ENCODE measurements at places on chromosomes 7 and 10.
A peak's percentile ranks its signal among the peaks of the same experiment; 100 is the strongest.

- no peak for DNase-seq
These were observed 125.2 kb upstream of the RET start for GRCh38 chr10:42951486-42952251.

- no peak for DNase-seq
These were observed 72.8 kb downstream of the CARD11 start for GRCh38 chr7:2970861-2971260.

DNA sequence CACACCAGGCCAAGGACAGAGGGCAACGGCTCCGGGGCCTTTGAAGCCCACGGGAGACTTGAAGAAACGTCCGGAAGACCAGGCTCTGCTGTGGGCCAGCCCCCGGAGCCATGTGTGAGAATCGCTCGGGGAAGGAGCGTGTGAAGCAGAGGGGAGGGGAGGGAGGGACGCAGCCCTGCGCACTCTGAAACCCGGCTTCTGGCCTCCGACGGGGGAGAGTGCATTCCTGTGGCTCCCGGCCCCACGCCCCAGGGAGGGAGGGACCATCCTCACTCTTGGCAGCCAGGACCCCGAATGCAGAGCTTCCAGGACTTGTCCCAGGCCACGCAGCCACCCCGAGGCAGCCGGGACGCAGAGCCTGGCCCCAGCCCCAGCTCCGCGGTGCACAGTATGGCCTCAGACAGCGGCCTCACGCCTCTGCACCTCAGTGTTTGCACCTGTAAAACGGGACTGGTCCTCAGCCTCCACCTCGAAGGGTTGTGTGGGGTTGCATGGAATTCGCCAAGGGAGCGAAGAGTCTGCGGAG lies 67.4 kb downstream of the PDGFA start:
- no peak for DNase-seq

DNA sequence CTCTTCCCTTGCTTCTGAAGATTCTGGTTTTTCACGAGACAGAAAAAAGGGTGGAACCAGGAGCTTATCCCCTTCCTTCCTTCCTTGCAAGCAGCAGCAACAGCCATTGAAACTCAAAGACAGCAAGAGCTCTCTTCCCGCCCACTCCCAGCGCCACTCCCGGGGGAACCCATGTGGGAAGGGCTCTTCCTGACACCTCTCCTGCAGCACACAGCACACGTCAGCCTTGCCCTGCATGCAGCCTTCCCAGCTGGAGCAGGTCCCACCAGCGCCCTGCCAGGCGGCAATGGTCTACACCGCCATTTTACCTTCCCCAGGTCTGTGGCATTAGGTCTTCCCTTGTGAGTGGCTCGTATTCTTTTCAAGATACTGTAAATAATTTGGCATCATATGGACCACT lies 161.8 kb downstream of the MGMT start:
- DNase-seq = no peak

GRCh38 chr7:50450590-50451032 lies 461 bp upstream of the FIGNL1 start:
- DNase-seq = no peak

- DNase-seq = no peak
These were observed 59.6 kb upstream of the C1GALT1 start for GRCh38 chr7:7122701-7123281.

DNA sequence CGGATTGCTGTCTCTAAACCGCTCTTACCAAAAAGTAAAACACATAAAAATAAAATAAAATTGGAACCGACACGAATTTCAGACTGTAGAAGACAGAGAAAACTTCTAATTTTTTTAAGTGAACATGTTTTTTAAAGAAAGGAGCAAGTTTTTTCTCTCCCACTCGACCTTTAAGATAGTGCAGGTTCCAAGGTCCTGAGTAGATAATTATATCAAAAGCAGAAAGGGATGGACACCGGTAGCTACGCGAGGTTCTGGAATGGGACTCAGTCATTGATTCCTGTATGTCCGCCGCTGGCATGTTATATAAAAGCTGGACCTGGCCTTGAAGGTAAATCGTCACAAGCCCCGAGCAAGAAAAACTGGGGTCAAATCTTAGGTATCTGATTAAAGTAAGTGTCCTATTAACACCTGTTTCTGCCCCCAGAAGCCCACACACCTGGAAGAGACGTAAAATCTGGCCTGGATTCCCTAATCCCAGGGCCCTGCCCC lies 462 bp upstream of the CISD1 start:
- DNase-seq = peak; percentile 83

DNA sequence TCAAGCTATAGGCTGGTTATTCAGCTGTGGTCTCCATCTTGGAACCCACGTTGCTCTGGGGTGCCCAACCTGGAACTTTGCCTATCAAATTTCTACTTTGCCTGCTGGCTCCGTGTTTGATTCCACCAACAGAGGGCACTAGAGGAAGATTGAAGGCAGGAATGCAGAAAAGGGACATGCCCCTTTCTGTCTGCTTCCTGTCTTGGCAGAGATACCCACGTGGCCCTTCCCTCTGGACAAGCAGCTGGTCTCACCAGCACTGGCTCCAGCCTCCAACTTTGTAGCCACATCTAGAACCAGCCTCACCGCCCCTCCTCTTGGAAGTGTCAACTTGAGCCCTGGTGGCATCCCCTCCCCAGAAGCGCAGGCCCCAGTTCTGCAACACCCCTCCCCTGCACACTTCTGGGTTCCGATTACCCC lies 52.1 kb upstream of the ZNF438 start:
- peak; percentile 23 for DNase-seq

DNA sequence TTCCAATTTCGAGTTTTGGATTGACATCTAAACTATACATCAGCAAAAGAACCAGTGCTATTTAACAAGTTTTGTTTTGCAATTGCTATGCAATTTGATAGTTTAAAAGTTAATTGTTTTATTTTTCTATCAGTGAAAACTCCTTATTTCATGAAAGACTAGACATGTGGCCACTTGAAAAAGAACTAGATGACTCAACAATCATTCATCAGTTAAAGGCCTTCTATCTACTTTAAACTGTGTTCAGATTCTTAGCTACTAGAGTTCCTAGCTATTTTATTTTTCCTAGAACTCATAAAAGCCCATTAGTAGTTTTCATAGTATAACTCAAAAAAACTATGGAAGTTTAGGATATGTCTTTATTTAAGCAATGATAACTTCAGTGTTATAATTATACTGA lies 104.6 kb upstream of the LSM8 start:
- DNase-seq = no peak

DNA sequence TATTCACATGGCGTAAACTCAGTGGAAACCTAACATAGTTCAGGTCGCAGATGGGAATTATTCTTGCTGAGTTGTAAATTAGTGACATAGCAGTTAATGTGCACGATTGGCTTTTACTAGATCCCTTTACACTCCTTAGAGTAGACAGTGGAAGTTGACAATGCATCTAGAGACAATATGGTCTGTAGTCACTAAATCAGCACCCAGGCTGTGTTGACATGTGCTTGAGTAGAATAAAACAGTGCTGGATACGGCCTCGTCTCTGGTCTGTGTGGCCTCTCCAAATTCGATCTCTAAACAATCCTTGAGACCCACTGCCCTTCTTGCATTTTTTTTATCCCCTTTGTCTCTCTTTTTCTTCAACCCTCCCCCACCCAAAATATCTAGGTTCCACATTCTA lies 615.7 kb downstream of the SORCS1 start:
- DNase-seq = no peak

DNA sequence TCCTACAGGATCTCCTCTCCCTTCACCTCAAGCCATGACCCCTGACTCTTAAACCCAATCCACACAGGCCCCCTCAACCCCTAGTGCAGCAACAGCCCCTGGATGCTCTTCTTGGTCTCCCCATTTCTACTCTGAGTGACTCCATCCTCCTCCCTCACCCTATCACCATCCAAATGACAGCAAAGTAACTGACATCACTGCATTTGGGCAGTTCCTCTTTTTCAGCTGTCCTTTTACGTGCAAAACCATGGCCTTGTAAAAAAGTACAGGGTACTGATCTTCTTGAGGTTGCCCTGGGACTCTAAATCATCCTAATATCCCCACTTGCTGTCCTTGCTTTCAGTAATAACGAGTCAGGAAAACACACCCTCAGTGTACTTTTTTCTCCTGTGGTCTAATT lies 454.9 kb downstream of the ADRA2A start:
- no peak for DNase-seq

GRCh38 chr10:114632869-114633715 lies 25.0 kb downstream of the ABLIM1 start:
- no peak for DNase-seq

DNA sequence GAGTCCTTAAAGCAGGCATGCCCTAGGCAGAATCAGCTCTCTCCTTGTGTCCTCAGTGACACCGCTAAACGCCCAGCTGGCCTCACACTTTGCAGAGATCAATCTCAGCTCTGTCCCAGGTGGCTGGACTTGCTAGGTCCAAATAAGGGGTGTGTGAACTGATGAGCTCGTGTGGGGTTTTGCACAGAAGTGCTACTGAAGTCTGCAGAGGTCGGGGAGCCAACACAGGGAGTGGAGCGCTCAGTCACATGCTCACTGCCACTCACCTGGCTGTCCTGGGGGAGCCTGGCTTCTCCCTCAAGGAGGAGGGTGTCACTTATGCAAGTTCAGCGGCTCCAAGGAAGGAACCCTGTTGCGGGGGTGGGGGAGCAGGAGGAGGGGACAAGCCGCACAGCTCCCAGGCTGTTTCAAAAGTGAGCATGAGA lies 2.0 kb downstream of the ELN start:
- DNase-seq = no peak

- DNase-seq = no peak
These were observed 6.7 kb downstream of the LAMB1 start for GRCh38 chr7:107996072-107996882.

- DNase-seq = no peak
These were observed 78.8 kb upstream of the TMEM196 start for GRCh38 chr7:19852192-19852591.

GRCh38 chr7:89809291-89809690 lies 345.0 kb upstream of the STEAP1 start:
- no peak for DNase-seq

- no peak for DNase-seq
These were observed 178.7 kb downstream of the TNS3 start for GRCh38 chr7:47402941-47403866.
